ENCODE measurements at places on chromosomes 13 and 19.

DNA sequence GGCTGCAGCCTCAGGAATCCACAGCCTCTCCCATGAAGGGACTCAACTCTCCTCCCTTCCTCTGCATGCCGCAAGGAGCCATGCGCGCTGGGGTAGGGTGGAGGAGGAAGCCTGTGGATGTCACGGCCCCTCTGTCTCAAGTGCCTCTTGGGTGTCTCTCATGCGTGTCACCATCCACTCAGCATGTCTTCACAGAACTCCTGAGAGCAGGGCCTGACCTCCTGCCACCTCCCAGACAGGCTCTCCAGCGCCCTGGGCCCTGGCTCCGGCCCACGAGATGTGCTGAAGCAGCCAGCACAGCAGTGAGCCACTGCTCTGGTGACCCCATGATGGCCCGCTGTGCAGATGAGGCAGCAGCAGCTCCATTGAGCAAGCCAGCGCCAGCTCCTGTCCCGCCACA, 25.9 kb upstream of the SPACA7 start:
- no peak for DNase-seq

GRCh38 chr19:15154002-15154612, 46.7 kb downstream of the NOTCH3 start:
- DNase-seq, result no peak

DNA sequence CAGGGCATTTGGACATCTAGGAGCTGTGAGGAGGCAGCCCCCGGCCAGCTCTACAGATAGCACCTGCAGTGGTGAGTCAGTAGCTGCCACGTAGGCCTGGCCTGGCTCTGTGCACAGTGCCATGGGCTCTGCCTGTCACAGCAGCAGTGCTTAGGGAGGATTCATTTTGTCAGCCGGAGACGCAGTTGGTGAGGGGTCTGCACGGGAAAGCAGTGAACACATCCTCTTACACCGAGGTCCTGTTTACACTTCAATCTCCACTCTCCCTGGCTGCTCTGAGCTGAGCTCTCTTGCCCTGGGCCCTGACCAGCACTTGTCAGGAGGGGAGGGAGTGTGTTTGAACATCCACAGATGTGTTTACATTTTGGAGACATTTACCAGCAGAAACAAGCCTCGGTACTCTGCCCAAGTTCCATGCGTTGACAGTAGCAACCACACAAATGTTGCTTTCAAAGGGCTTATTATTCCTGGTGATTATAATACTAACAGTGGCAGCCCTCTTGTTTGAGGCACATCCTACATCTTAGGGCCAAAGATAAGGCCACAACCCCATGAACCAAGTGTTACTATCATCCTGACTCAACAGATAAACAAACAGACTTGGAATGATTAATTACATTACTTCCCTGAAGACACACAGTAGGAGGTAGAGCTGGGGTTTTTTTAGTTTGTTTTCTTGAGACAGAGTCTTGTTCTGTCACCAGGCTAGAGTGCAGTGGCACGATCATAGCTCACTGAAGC, 148.9 kb downstream of the USP12 start:
- DNase-seq, result no peak

GRCh38 chr13:44905556-44905955, 83.7 kb downstream of the NUFIP1 start:
- DNase-seq, result no peak

- no peak for DNase-seq
Measured at GRCh38 chr13:78409172-78409571, 194.2 kb downstream of the POU4F1 start.

GRCh38 chr19:32858155-32858554, 11.4 kb downstream of the SLC7A9 start:
- no peak for DNase-seq

GRCh38 chr19:543910-544608, at the start of gene GZMM:
Gene GZMM, plus strand, starts transcription at chr19:544053. Its CDS starts 19 bp downstream, at chr19:544072.
- peak; percentile 47 for DNase-seq

- no peak for DNase-seq
Measured at GRCh38 chr13:47337781-47338507, 441.1 kb upstream of the HTR2A start.

DNA sequence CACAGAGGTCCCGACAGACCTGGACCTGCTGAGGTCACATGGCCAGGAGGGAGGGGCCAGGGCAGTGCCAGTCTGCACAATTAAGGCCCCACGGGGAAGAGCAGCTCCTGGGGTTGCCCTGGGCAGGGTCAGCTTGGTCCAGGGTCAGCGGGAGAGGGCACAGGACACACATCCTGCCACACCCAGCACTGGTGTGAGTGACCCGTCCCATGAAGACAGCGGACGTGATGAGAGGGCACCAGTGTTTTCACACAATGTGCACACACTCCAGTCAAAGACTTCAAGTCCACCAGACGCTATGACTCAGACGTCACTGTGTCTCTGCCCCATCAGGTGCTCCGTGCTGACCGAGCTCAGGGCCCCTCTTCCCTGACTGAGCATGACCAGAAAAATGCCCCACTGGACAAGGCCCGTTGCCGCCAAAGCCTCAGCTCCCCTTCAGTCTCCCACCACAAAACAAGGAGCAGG, 4.2 kb downstream of the TMEM259 start:
- no peak for DNase-seq

DNA sequence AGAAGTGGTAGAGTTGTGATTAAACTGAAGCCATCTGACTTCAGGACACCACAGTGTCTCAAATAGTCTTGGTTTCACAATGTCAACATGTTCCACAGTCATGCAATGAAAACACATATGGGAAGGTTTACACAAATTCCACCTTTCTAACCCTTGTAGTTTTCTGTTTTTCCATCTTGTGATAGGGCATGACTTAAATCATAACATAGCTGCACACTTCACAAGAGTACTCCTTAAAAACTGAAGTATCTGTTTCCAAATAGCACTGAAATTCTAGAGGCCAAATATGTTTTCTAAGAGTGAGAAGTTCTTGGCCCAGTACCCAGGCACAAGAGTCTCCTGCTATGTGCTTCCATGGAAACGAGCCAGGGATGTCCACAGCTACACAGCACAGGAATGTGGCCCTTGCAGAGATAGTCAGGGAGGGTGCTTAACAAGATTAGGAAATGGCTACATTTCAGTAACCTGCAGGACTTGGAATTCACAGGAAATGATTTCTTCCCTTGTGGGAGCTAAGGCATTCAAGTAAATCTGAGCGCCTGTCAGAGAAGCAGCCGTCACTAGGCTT, 269.1 kb downstream of the NDFIP2 start:
- DNase-seq, result no peak
